ENCODE measurements at places on chromosomes 13 and 19. TPM values are rescaled to one million over a fixed set of nuclear protein-coding genes. Genes with fewer than 3 reads are reported as not detected.

Gene ERF
- polyA plus RNA-seq, result 96.7 TPM

Gene TTC9B
- not detected for polyA plus RNA-seq

Gene PRTN3
- polyA plus RNA-seq, result not detected

Gene MARK4
- 18.5 TPM for polyA plus RNA-seq

Gene ZNF829
- 1.1 TPM for polyA plus RNA-seq

Gene RPL18
- polyA plus RNA-seq, result 2,314 TPM

Gene CYP2F1
- not detected for polyA plus RNA-seq

Gene PCDH17
- not detected for polyA plus RNA-seq

Gene TMEM272
- polyA plus RNA-seq, result not detected

Gene PGLYRP1
- polyA plus RNA-seq, result not detected

Gene ZNF20
- polyA plus RNA-seq, result 1.3 TPM

Gene LCP1
- 47.6 TPM for polyA plus RNA-seq

Gene ZNF418
- polyA plus RNA-seq, result 3.2 TPM

Gene ZNF813
- 1.0 TPM for polyA plus RNA-seq

Gene MYO1F
- 0.10 TPM for polyA plus RNA-seq

Gene TM9SF2
- polyA plus RNA-seq, result 51.5 TPM

Gene GARIN5A
- polyA plus RNA-seq, result 0.76 TPM

Gene GMIP
- 8.2 TPM for polyA plus RNA-seq

Gene ATP12A
- 1.9 TPM for polyA plus RNA-seq

Gene IRF2BP1
- 10.9 TPM for polyA plus RNA-seq

Gene POU2F2
- polyA plus RNA-seq, result 49.6 TPM

Gene KLF1
- 0.12 TPM for polyA plus RNA-seq

Gene ZNF470
- 2.0 TPM for polyA plus RNA-seq

Gene ZNF566
- 1.8 TPM for polyA plus RNA-seq

Gene CEACAM4
- not detected for polyA plus RNA-seq

Gene ERICH4
- not detected for polyA plus RNA-seq

Gene ZNF563
- 1.6 TPM for polyA plus RNA-seq

Measured in foreskin keratinocyte (primary cell).